Lung microvascular endothelial cell (primary cell): ENCODE measurements at places on chromosomes 1 and 21.

DNA sequence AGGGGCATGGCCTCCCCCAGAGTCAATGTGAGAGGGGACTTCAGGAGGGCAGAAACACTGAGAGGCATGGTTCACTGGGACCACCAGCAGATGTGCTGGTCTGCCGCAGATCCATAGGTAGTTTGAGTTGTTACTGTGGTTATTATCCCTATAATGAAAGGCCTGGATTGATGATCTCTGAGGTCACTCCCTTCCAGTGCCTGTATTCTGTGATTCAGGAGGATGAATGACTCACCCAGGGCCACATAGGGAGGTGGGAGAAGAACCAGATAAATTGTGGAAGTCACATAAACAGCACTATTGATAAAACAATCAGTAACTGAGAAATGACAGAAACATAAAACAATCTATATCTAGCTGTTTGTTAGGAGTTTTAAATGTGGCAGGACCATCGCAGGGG lies 22.7 kb upstream of the ACTL8 start:
- DNase-seq = no peak

DNA sequence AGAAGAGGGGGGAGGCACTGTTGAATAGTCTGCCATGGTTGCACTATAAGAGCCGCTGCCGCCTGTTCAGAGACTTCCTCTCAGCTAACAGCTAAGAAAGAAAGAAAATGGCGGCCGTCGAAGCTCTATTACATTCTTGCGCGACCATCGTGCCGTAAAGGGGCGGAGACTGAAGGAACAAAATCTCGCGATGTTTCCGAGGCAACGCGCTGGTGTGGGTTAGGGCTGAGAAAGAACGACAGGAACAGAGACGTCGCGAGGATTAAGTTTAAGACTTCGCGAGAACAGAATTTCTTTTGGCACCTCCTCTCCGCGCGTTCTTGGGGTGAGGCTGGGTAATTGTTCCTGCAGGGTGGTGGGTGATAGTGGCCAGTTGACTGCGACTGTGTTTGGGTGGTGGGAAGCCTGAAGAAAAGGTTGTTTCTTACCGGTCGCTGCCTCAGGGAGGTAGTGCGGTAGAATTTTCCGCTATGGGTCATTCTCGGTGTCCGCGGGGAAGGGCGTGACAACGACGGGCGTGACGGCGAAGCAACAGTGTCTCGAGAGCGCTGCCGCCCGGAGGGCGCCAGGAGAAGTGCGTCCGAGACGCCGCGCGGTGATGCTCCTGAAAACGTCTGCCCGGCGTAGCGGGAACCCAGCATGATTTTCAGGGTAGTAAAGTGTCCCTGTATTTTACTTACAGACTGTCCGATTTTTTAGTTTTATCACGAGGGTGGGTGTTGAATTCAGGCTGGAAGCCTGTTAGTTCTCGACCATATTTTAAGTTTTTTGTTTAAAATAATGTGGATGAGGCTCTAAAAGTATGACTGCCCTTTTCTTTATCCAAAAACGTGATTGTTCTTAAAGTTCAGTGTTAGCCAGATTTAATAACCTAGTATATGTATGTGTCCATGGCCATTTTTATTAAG lies at the start of gene FUBP1:
TSS of gene FUBP1 (minus strand) at position 104 of the 908 bp plus-strand sequence. CDS start at position 36, 68 bp downstream.
- peak; percentile 100 for DNase-seq

DNA sequence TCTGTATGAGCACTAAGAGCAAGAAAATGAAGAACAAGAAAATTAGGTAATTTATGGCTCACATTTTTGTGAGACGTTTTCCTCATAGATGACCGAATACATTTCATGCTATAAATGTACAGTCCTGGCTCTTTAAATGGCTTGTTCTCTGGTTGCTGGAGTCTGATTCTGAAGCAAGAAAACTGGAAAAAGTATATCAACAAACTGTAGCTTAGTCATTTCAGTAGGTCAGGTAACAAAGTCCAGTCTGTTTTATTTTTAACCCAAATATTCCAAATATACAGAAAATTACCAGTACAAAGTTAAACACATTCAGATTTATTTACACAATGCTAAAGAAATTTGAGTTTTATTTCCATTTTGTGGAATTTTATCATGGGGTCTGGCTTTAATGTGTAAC lies 2.5 kb upstream of the MYBPHL start:
- DNase-seq = no peak

DNA sequence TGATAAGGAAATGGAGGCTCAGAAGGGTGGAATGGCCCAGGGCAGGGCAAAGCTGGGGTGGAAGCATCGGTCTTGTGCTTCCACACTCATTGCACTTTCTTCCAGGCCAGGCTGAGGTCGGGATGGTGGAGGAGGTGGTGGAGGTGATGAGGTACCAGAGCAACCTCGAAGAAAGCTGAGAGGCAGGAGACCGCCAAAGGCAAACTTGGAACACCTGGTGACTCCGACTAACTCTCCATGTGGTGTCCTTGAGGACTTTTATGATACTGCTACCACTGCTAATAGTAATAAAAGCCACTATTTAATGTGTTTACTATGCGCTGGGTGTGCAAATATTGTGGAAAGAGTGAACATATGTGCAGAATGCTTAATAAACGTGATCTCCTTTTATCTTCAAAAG lies 16.9 kb upstream of the BTG2 start:
- DNase-seq = no peak

- DNase-seq = no peak
Measured at GRCh38 chr1:213369465-213369864, 318.4 kb downstream of the RPS6KC1 start.
